Hypothalamus (tissue), 51 donors: ENCODE measurements at places on chromosomes 2 and 18.
A peak's percentile ranks its signal among the peaks of the same experiment; 100 is the strongest.

- DNase-seq, result no peak
These were observed 547.0 kb upstream of the ACVR2A start for GRCh38 chr2:147297820-147298219.

DNA sequence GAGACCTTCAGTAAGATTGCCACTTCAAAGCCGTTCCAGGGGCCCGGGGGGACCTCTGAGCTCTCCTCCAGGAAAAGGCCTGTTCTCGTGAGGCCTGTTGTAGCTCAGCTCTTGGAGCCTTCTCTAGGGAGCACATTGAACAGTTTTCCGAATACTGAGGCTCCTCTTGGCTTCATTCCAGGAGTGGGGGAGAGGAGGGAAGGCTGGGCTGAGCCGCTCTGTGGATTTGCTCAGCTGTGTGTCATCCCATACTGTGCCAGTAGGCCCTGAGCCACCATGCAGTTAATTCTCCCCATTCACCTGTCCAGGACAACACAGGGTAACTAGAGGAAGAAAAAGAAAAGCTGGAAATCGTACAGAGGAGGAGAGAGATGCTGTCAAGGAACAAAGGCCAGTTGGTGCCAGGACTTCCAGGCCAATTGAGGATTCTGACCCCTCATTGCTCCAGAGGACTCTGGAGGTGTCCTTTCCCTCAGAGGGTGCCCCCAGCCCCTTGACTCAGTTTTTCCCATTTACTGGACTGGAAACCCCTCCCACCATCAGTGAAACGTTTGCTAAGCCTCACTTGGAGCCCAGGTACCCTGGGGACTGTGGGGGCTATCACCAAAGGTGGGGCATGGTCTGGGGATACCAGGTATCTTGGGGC lies 41.4 kb downstream of the HS1BP3 start:
- DNase-seq, result no peak

DNA sequence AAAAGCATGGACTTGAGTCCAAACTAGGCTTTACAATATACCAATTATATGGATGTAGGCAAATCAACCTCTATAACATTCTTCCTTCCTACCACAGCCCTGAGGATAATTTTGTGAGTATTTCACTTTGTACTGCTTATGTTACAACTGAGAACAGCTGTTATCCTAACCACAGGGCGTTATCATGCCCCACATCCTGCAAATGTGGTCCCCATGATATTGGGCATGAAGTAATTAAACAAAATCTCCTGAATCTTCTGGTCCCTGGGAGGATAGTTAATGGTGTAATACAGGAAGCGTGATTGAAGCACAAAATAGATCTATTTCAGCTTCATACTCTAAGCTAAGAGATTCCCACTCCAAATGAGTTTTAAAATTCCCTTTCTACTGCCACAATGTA lies 223.6 kb downstream of the CDH20 start:
- no peak for DNase-seq

- no peak for DNase-seq
These were observed 36.2 kb upstream of the ACAA2 start for GRCh38 chr18:49849331-49850217.

GRCh38 chr18:51278045-51278649 lies 80.7 kb upstream of the MEX3C start:
- peak; percentile 72 for DNase-seq
